Stimulated activated CD4-positive, alpha-beta T cell treated with anti-CD3 and anti-CD28 coated beads, Interleukin-4, amount 100 ng/mL, for 48 hours (primary cell): ENCODE measurements at places on chromosomes 6 and 20.

DNA sequence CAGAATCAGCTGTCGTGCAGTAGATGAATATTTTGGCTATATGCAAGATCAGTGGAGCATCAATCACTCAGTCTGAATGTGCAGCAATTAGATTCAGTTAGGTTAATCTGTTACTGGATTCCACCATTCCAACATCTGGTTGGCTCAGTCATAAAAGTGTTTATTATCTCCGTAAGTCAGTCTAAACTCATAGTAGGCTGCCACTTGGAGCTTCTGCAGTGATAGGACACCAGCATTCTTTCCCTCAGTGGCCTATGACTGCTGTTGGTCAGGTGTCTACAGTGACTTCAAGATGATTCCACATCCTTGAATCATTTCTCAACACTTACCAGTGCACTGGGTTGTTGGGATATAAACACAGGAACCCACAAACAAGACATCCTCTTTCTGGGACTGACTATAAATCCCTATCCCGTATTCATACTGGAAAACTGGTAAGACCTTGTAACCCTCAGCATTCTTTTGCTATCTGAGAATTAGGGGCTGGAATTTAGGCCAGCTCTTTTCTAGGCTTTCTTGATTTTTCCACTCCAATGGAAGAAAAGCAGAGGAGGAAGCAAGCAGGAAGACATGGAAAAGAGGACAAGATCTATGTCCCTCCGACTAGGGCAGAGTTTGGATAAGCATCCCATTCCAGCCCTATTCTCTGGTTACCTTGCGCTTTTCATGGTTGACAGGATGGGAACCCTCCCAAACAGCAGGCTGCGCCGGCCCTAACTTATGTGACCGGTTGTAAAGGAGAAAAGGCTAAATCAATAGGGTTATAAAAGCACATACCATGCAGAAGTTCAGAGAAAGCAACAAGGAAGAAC lies 919.6 kb downstream of the KIF16B start:
- no peak for DNase-seq

DNA sequence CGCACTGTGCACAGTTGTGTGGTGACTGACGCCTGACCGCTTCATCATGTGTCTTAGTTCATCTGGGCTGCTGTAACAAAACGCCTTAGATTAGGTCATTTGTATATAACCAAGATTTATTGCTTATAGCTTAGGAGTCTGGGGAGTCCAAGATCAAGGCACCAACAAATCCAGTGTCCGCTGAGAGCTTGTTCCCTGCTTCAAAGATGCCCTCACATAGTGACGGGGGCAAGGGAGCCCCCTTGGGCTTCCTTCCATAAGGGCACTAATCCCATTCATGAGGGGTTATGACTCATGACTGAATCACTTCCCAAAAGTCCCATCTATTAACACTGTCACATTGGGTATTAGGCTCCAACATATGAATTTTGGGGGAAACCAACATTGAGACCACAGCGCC lies 34.6 kb downstream of the CYP24A1 start:
- no peak for DNase-seq

DNA sequence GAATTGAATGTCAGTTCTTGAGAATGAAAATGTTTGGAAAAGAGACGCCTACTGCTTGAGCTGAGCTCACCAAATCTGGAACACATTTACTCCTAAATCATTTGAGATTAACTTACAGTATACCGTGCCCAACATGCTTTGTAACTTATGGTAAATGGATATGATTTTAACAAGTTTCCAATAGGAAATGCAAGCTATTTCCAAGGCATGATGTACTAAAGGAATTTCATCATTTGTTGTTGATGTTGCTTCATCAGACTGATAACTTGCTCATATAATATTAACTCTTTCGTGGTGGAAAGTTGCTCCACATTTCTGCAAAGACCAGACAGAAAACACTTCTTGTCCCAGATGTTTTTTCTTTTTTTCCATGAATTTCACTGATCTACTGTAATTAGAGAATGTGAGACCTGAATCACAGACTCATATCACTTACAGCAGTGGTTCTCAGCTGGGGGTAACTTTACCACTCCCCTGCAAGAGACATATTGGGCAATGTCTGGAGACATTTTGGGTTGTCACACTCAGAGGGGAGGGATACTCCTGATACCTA lies 116.6 kb upstream of the TRAF3IP2 start:
- no peak for DNase-seq

- DNase-seq = no peak
These were observed 309.5 kb upstream of the PRND start for GRCh38 chr20:4412216-4412615.

DNA sequence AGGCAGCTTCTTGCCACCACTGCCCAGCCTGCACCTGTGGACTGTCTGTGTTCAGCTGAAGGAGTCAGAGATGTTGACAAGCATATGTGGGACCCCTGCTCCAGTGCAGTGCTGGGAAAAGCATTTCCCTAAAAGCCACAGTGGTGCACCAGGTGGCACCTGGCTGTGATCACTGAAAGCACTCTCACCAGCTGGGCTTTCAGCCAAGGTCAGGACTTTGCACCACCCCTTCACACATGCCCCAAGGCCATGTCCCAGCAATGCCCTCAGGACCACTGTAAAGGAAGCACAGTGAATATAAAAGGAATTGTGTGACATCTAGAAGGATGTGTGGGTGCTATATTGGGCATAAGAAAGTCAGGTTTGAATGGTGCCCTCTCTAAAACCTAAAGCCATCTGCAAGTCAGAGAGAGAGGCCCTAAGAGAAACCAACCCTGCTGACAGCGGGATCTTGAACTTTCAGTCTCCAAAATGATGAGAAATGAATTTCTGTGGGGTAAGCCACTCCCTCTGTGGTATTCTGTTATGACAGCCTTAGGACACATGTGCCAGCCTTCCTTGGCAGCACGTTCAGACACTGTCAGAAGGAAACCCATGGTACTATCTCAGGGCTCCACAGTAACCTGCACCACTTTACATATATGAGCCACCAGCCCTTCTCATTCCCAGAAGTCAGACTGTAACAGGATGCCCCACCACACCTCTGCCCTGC lies 30.7 kb downstream of the CBLN4 start:
- DNase-seq = no peak

- no peak for DNase-seq
These were observed 787 bp downstream of the JPH2 start for GRCh38 chr20:44186201-44186600.
